ENCODE measurements at places on chromosomes 11 and 22.

DNA sequence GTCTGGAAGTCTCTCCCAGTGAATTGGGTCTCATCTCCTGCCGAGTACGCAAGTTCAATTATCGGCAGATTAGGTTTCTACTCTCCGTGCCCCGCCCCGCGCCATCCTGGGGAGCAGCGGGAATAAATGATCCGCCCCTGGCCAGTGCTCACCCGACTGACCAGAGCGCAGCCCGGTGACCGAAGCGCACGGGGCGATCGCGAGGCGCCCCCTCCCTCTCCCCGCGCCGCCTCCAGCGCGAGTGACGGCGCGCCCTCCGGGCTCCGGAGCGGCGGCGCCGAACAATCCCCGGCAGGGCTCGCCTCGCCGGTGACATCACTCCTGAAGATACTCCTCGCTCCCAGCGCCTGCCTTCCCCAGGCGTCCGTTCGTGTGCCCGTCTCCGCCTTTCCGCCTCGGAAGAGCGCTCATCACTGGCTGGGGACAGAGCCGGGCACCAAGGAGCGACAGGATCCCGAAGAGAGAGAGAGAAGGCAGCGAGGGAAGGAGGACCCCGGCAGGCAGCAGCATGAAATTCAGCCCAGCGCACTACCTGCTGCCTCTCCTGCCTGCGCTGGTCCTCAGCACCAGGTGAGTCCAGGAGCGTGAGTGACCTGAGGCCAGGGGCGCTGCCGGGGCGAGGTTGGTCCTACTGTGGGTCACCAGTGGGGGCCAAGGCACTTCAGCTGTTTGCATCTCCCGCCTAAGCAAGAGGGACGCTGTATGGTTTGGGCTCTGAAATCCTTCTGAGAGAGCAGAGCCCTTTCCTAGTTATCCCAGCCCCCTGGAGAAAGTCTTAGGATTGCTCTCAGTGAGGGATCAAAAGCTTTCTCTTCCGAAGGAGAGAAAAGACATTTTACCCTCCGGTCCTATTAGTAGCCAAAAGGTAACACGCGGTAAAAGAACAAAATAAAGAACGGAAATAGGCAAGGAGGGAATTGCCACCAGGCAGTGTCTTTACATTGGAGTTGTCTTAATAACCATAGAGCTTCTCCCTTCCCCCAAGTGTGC, at the start of gene LUZP2:
Gene LUZP2, plus strand, starts transcription at position 318 of the 990 bp plus-strand sequence.
- DNase-seq = no peak

GRCh38 chr22:23526596-23527316, 53.3 kb downstream of the IGLL1 start:
- DNase-seq = no peak

- peak; percentile 50 for DNase-seq
Measured at GRCh38 chr22:24175160-24175808, 6.0 kb upstream of the SUSD2 start.

DNA sequence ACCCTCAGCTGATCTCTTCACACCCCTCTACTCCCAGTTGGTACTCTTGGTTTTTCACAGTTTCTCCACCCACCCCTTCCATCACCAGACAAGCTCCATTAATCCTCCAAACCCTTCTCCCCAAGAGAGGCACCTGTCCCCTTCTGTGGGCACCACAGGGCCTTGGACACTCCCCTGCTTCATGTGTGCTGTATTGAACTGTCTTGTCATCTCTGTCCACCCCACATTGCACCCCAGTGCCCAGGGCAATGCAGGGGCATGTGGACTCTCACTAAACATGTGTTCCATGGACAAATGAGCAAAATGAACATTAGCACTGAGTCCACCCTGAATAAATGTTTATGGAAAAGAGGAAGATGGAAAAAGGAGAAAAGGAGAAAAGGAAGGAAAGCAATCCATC, 181.4 kb downstream of the BCR start:
- DNase-seq = no peak

DNA sequence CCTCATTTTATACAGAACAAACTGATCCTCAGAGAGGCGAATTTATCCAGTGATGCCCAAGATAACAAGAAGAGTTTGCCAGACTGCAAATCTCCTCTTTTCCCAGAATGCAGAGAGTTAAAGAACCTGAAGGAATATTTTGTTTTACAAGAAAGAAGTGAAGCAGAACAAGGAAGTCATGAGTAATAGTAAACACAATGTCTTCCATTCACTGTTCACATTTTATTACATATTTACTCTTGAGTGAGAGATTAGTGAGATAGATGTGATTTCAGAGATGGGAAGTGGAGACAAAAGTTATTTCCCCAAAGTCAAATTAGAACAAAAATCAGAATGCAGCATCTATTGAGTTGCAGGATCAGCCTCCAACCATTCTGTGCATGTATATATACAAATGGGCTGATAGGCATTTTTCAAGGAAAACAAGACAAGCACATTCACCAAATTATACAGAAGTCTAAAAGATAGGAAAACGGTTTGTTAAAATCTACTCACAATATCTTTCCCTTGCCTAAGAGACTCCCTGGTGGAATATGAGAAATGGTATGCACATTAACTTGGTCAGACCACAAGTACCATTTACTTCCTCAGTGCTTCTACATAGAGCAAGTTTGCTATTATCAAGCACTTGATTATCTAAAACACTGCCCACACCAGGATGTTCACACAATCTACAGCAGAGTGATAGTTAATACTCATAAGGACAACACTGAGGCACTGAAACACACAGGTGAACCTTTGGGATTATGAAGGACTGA, 12.0 kb downstream of the GUCY1A2 start:
- no peak for DNase-seq

DNA sequence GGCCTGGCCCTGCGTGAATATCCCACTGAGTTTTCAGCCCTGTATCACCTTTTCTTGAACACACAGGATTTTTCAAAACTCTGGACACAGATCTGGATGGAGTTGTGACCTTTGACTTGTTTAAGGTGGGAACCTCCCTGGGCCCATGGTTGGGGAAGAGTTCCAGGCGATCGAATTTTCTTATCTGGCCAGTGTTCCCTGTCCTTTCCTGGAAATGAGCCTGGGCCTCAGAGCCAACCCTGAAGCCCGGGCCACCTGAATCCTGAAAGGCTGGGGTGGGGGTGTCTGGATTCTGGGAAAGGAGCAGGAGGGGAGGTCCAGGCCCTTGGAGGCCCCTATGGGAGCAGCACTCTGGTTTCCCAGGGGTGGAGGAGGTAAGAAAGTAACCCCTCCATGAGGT, 29.0 kb downstream of the CAPN1 start:
- no peak for DNase-seq

- no peak for DNase-seq
Measured at GRCh38 chr11:45154276-45154675, 7.8 kb downstream of the PRDM11 start.

- DNase-seq = no peak
Measured at GRCh38 chr11:93038521-93038920, 69.1 kb downstream of the MTNR1B start.

GRCh38 chr22:37318364-37319109, 36.2 kb downstream of the CYTH4 start:
- no peak for DNase-seq

DNA sequence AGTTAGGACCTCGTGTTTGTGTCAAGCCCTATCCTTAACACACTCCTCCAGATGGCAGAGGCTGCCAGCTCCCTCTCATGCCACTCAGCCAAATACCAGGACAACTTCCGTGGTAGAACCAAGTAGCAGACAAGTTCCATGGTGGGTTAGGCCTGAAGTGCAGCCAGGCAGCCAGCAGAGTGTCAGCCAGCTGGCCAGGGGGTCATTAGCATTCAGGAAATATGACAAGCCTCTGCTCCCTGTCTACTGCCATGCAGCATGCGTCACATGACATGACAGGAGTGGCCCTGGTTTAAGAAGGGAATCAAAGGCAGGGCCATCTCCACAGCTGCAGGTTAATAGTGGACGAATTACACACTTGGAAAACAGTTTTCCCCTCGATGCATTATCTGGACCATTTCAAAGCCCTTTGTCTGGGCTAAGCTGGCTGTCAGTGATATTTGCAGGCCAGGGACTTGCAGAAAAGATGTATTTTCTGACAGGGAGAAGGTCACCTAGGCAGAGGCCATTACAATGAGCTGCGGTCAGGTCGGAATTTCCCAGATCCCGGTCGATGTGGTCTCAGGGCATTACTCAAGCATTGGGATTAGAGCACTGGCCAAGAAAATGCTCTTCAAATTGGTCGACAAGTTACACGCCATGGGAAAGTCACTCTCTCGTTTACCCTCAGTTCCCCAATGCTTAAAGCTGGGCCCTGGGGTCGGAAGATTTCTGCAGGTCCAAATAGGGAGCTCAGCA, 461.7 kb upstream of the CADM1 start:
- no peak for DNase-seq

DNA sequence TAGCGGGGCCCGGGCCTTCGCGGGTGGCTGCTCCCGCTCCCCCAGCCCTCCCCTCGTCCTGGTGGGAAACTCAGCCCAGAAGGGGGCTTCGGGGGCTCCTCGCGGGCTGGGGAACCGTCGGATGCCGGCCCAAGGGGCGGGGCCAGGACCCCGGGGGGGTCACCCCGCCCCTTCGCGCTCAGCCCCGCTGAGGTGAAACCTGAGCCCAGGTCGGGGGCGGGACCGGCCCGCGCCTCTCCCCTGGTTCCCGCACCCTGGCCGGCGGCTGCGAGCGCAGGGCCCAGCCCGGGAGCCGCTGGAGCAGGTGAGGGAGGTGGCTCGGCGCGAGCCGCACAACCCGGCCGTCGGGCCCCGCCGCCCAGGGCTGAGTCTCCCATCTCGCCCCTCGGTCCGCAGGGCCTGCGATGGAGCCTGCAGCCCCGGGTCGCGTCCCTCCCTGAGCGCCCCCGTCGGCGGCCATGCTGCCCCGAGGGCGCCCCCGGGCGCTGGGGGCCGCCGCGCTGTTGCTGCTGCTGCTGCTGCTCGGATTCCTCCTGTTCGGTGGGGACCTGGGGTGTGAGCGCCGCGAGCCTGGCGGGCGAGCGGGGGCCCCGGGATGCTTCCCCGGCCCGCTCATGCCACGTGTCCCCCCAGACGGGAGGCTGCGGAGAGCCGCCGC, at the start of gene LARGE2:
Gene LARGE2, plus strand, starts transcription at position 232 of the 658 bp plus-strand sequence. Its CDS starts 227 bp downstream, at position 459.
- DNase-seq = no peak
